ENCODE measurements at places on chromosomes 7 and 10. TPM values are rescaled to one million over a fixed set of nuclear protein-coding genes. Genes with fewer than 3 reads are reported as not detected.

GPRIN2 gene
- 24.0 TPM for total RNA-seq

POMZP3 gene
- 25.4 TPM for total RNA-seq

ADAM8 gene
- total RNA-seq: 3.3 TPM

SKIDA1 gene
- total RNA-seq: 1.1 TPM

DCLRE1C gene
- total RNA-seq: 7.0 TPM

GIMAP8 gene
- not detected for total RNA-seq

Measured in A549 treated with ZK216348 at 1 μM for 4 hours (cell line).